SHP77 treated with DMSO at 0.1 percent for 48 hours (cell line): ENCODE measurements at places on chromosomes 4 and X.

- no peak for DNase-seq
Measured at GRCh38 chr4:41305476-41305875, 48.7 kb downstream of the UCHL1 start.

GRCh38 chrX:72137846-72138495 is 6.3 kb upstream of the RTL5 start:
- no peak for DNase-seq

- DNase-seq = peak; percentile 23
Measured at GRCh38 chr4:166594326-166594946, 639.9 kb downstream of the SPOCK3 start.

GRCh38 chr4:99710681-99711345 is 53.2 kb upstream of the C4orf54 start:
- DNase-seq = no peak

GRCh38 chrX:39974270-39974669 is 123.5 kb downstream of the BCOR start:
- DNase-seq = no peak

DNA sequence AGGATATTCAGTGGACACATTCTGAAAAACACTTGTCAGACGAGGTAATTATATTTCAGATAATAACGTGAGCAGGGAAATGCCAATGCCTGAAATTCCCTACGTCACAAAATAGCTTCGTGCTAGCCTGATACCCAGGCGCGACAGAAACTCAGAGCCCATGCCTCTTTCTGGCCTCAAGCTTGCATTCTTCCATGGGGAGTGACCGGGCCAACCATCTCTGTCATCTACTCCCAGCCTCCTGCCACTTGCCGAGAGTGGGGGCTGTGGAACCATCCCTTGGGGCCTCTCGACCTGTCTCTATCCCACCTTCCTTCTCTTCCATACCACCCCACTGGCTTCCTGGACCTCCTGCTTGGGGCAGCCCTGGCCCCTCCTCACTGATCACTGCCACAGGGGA is 34.5 kb upstream of the CDKN2AIP start:
- DNase-seq = no peak

- DNase-seq = no peak
Measured at GRCh38 chr4:187354740-187355139, 631.1 kb upstream of the FAT1 start.

DNA sequence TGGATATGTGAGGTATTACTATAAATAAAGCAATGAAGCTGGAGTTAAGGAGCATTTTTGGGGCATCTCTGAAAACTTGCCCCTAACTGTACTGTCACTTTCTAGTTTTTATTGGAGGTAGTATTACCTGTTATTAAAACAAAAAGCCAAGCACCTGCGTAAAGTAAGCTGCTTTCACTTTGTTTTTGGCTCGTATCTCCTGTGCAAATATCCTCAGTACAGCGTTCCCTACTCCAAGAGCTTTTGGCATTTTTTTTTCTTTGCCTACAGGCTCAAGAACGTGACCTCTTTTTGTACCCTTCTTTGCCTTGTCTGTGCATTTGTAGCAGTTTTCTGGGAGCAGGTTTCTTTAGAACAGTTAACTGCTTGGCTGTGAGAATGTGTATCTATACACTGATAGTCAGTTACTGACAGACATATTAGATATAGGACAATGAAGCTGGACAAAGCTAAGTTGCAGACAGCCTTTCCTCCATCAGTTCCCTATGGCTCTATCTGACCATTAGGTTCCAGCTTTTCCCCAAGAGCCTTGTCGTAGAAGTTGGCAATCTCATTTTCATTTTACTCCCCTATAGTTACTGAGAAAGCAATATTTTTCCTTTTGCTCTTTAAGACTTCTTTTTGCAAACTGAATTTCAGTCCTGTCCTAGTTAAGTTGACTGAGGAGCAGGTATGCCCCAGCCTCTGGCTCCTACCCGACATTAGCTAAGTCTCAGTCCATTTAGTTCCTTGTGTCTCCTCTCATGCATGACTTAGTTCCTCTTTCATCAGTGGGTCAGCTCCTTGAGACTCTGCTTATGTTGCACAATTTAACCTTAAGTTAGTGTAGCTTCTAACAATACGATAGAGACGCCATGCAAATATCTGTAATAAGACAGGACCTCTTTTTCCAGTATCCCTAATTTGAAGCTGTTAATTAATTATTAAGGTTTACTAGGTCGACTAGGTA is 71.5 kb upstream of the HPRT1 start:
- DNase-seq = no peak

- no peak for DNase-seq
Measured at GRCh38 chr4:168593399-168593798, 96.5 kb downstream of the PALLD start.

DNA sequence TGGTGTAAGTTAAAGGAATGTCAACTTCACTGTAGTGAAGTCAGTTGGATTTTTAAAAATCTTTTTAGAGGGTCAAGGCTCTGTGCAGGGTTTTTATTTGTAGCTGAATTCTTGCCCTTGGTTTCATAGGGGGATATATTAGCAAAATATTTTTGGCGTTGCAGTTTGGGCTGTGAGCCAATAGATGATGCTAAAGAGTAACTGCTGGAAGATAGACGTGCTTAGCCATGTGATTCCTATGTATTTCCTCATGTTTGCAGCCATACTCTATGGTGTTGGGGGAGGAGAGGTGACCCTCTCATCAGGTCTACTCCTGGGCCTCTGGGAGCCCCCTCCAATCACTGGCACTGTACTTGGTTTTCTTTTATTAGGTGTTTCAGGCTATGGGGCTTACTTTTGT is 246.7 kb upstream of the ARHGAP24 start:
- no peak for DNase-seq

- no peak for DNase-seq
Measured at GRCh38 chr4:2615821-2616220, 79.4 kb downstream of the FAM193A start.

DNA sequence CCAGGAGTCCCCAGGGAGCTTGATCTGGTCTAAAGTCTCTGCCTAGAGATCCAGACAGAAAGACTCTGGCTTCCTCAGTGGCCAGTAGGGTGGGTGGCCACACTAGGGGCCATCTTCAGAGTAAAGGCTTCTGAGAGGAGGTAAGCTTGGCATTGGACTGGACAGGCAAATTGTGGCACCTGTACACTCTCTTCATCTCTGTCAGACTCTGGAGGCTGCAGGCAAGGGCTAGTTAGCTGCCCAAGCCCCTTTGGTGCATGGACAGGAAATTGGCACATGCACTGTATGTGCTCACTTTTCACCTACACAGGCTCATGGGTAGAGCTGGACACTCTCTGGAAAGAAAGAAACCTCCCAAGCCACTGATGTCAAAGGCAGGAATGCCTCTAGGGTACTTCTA is 142.8 kb downstream of the PJA1 start:
- DNase-seq = no peak

DNA sequence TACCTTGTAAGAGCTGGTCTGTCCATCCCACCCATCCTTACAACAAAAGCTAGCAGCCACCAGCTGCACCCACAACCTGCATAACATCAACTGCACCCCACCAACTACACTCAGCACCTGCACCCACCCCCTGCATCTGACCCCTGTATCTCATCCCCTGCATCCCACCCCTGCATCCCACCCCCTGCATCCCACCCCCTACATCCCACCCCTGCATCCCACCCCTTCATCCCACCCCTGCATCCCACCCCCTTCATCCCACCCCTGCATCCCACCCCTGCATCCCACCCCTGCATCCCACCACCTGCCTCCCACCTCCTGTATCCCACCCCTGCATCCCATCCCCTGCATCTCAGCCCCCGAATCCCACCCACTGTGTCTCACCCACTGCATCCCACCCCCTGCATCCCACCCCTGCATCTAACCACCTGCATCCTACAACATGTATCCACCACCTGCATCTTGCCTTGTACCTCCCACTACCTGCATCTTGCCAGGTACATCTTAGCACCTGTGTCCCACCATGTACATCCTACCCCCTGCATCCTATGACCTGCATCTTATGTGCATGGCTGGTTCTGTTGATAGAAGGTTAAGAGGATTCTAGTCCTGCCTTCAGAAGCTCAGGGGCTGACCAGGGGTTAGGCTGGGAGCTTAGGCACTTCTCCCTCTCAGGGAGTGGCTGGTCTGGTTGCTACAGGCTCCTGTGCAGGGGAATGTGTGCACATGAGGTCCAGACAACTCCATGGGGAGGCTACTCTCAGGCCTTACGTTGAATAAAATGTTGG is 9.4 kb downstream of the TMEM271 start:
- no peak for DNase-seq

DNA sequence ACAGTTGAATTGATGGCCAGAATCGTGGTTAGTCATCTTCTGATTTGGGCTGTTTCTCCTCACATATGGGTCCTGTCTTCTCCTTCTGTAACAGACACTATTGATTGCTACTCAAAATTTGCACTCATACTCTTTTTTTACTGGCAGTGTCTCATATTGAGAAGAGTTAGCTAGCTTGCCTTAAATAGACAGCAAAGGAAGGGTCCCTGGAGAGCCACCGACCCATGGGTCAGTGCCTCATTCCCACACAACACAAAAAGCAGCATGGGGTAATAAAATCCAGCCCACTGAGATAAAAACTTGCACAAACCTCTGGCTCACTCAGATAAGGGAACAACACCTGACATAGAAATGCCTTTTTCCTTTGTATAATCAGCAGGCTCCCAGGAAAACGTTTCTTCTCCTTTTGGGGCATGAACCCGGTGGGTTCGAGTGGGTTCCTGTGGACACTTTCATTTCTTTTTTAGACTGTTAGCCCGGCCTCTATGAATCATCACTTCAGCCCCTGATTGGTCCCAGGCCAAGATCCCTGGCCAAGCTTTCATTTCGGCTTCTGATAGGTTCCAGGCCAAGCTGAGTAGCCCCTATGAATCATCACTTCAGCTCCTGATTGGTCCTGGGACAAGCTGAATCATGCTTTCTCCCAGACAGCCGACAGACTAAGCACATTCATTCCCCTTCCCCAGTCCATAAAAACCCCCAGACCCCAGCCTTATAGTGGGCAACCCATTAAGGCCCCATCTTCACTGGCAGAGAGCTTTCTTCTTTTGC is 408.1 kb downstream of the DCAF12L2 start:
- DNase-seq = no peak

DNA sequence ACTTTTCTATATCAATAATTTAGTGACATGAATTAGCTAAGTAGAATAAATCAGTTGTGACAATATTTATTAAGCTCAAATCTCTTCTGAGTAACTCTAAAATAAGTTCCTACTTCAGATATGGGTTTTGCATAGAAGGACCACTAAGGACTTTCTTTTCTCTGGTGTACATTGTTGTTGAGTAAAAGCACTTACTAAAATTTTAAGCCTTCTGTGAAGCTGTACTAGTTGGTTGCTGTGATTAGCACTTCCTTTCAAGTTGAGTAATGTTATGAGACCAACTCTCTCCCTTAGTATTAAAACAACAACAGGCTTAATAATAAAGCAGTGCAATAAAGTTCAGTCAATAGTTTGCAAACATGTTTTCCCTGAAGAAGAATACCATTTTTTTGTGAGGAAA is 667.4 kb upstream of the NDST4 start:
- DNase-seq = no peak

GRCh38 chr4:107432451-107432850 is 287.6 kb downstream of the PAPSS1 start:
- no peak for DNase-seq

GRCh38 chrX:16756724-16757123 is 29.5 kb upstream of the TXLNG start:
- no peak for DNase-seq

- no peak for DNase-seq
Measured at GRCh38 chr4:186924723-186925122, 201.1 kb upstream of the FAT1 start.

- no peak for DNase-seq
Measured at GRCh38 chrX:147680251-147680650, 231.5 kb upstream of the FMR1 start.

DNA sequence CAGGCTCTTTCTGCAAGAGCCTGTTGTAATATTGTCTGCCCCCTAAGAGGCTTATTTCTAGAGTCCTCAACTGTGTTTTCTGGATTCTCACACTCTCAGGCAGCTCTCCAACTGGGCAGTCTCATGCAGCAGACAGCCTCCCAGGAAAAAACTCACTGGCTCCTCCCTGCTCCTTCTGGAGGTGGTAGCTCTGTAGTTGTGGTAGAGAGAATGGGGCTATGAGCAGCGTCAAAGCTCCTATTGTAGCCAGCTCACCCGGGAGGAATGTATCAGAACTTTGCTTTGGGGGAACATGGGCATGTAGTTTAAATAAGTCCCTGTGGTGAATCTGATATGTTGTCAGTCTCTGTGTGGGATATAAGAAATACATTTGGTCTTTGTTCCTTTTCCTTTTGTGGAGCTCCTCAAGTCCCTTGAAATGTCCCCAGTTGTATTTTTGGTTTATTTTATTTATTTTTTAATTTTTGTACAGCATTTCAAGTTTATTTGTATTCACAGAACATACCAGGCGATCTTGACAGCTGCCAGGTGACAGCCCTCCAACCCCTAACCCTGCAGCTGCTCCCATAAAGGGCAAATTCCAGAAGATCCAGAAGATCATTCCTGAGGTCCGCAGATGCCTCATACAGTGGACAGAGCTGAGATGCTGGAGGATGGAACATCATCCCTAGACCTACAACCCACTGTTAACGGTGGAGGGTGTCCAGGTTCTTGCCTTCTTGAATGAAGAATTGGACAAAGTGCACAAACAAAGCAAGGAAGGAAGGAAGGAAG is 45.7 kb downstream of the TRIM61 start:
- DNase-seq = no peak

GRCh38 chrX:55867181-55867651 is 149.7 kb downstream of the RRAGB start:
- DNase-seq = no peak
